ENCODE measurements at places on chromosomes 7 and 10. TPM values are rescaled to one million over a fixed set of nuclear protein-coding genes. Genes with fewer than 3 reads are reported as not detected.
A peak's percentile ranks its signal among the peaks of the same experiment; 100 is the strongest.

DNA sequence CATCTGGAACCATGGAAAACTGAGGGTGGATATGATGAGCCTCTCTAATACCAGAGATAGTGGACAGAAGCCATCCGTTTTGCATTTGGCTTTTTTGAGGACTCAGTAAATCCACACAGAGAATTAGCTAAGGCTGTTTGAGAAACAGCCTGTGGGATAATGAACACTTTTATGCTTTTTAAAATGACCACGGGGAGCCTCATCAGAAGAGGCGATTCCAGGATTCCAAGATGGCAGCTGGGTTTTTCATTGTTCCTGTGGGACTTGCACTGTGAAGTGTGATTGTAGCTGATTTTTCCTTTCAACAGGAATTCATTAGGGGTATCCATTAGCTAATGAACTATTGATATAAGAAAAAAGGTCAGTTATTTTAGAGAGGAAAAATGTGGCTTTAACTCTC is 353.2 kb downstream of the AUTS2 start:
- DNase-seq: no peak

DNA sequence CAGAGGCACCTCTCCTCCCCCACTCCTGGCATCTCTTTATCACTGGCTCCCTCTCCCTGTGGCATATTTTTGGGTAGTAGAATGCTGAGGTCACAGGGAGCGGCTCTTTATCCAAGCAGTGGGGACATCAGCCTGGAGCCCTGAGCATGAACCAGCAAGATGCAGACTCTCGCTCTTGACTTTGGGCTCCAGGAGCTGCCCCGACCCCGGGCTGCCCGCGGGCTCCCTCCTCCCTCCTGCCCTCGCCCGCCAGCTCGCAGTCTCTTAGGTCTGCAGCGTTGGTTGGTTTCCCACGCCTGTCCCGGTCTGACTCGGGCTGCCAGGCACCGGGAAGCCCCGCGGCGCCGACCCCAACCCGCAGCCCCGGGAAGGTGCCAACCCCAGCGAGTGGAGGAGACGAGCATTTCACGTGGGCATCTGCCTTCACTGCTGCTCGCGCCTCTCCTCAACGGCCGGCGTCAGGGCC is 1.3 kb downstream of the INSYN2A start:
- DNase-seq: peak; percentile 45

- DNase-seq: no peak
Measured at GRCh38 chr10:22803261-22803885, 89.0 kb upstream of the PIP4K2A start.

DNA sequence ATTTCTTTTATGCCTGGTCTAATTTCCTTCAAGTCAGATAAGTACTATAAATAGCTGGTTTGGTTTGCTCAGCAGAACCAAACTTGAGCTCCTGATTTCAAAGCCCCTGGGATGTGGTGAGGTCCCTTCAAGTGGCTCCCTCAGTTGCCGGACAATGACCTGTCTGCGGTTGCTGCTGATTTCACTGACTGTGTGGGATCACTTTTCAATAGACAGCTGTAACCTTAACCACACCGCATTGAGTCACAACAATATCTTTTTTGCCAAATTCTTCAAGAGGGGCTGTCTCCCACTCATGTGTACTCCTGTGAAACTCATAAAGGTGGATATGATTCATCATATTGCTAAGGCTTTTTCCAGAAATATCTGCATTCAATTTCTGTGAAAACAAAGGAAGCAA is 23.1 kb upstream of the ITGA8 start:
- peak; percentile 86 for DNase-seq

GRCh38 chr7:112112822-112113255 is 93.4 kb downstream of the DOCK4 start:
- peak; percentile 84 for DNase-seq

SCIN gene
- total RNA-seq: 0.40 TPM

DNA sequence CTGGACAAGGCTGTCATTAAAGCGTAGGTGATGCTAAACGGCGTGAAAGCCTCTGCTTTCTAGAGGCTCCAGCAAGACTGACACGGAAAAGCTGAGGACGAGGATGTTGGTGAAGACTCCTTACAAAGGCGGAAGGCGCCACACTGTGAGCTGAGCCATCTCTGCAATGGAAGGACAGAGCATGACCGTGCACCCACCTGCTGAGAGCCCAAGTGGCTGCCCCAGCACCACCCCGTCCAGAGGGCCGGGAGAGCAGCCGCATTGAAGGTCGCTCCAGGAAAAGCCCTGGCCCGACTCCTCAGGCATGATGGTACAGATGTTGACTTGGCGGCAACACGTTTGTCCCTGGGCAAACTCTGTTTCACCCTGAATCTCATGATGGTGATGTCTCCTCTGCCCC is 492.7 kb downstream of the DNAJB6 start:
- DNase-seq: no peak

DNA sequence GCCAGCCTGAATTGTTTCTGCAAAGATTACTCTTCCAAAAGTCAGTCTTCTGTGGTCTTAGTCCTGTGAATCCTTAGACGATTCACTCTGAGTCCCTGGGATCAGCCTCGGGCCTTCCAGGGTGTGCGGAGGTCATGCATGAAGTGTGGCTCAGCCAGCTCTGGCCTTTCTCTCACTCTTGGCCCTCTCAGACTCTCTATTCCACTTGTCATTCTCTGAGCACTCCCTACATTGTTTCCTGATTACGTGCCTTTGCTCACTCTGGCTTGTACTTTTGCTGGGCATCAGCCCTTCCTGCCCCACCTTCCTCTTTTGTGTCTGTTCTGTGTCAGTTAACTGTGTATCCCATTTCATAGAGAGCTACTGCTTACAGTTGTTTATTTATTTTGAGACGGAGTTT is 36.0 kb downstream of the CCNY start:
- DNase-seq: peak; percentile 81
